ENCODE measurements at places on chromosomes 16 and 17. TPM values are rescaled to one million over a fixed set of nuclear protein-coding genes. Genes with fewer than 3 reads are reported as not detected.

The KRT32 gene
- not detected for polyA plus RNA-seq

The TBC1D3C gene
- polyA plus RNA-seq, result not detected

The CCDC137 gene
- polyA plus RNA-seq, result 2.8 TPM

The GRAP gene
- not detected for polyA plus RNA-seq

The NOL3 gene
- 9.0 TPM for polyA plus RNA-seq

The ODF4 gene
- polyA plus RNA-seq, result not detected

The RFNG gene
- polyA plus RNA-seq, result 2.1 TPM

The NEURL4 gene
- not detected for polyA plus RNA-seq

All from Purkinje cell (primary cell).